Activated CD4-positive, alpha-beta memory T cell treated with anti-CD3 and anti-CD28 coated beads for 36 hours (primary cell): ENCODE measurements at places on chromosomes 13 and 19. TPM values are rescaled to one million over a fixed set of nuclear protein-coding genes. Genes with fewer than 3 reads are reported as not detected.
A peak's percentile ranks its signal among the peaks of the same experiment; 100 is the strongest.

GRCh38 chr13:20465218-20465879 lies 60.3 kb downstream of the CRYL1 start:
- DNase-seq = no peak
- H3K27me3 ChIP-seq = no peaks in the 10 kb centered on the region
- H3K27ac ChIP-seq = no peak overlapping the region
- no peak overlapping the region for H3K4me3 ChIP-seq
- no peaks in the 10 kb centered on the region for H3K36me3 ChIP-seq
- H3K4me1 ChIP-seq = peaks cover 23% of the 10 kb centered on the region

DNA sequence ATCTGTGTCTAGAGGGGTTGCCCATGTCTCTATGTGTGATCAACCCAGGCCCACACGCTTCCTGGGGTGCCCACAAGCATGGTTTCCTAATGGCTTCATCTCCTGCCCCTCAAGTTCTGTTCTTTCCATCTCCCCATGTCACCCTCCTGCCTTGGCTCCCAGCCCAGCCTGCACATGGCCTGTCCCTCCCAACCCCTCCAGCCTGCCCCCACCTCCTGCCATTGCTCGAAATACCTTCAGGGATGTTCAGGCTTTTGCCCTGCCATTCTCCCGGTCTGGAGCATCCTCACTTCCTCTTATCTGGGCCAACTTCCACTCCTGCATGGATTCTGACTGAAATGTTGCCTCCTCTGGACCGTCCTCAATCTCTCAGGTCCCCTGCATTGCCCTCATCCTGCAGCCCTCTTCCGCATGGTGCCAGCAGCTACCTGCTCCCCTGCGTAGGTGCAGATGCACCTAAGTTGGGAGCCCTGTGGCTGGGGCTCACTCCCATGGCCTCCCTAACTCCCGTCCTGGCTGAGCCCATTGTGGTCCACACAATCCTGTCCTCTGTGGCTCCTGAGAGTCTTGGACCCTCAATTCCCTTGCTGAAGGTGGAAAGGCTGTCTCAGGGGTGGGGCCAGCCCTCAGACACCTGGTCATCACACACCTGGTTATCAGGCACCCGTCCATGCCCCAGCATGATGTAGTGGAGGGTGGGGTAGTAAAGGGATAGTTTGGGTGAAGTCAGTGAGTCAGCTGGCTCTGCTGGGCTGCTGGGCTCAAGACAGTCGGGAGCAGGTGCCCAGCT lies 152.1 kb downstream of the URI1 start:
- H3K27me3 ChIP-seq = no peaks in the 10 kb centered on the region
- no peak overlapping the region for H3K27ac ChIP-seq
- DNase-seq = no peak
- no peaks in the 10 kb centered on the region for H3K36me3 ChIP-seq
- no peak overlapping the region for H3K4me3 ChIP-seq
- no peaks in the 10 kb centered on the region for H3K4me1 ChIP-seq

DNA sequence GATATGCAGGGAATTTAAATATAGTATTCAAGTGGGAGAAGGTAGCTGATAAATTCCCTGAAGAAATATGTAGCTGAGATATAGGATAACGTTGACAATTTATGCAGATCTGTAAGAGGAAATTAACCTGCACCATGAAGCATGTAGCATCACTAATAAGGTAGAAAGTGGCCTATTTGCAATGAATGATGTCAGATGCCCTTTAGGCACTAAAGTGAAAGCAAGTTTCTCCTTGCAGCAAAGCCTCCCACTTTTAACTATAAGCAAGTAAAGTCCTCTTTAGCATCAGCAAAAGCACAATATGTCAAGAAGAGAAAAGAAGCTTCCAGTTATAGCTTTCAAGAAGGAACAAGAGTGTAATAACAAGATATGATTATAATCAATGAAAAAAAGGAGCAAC lies 102.5 kb upstream of the SLITRK1 start:
- H3K4me1 ChIP-seq = no peaks in the 10 kb centered on the region
- no peaks in the 10 kb centered on the region for H3K36me3 ChIP-seq
- no peak overlapping the region for H3K4me3 ChIP-seq
- no peak overlapping the region for H3K27ac ChIP-seq

DMKN gene
- 2.1 TPM for total RNA-seq

IL4I1 gene
- 108 TPM for total RNA-seq

DNA sequence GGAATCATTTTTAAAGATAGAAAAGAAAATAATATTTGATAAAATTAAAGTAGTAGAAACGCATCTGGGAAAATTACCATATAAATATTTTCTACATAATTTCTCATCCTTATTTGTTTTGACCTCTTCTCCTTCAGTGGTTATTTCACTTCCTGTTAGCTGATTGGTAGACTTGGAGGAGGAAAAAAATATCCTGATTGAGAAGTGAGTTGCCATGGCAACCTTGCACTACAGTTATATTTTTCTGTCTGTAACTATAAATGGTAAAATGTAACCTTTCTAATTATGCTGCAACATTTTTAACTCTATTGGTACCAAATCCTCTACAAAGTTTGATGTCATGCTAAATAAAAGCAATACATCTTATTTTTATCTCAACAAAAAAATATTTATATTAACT lies 45.2 kb downstream of the SCEL start:
- H3K4me1 ChIP-seq = no peaks in the 10 kb centered on the region
- H3K27me3 ChIP-seq = peaks cover 18% of the 10 kb centered on the region
- no peak overlapping the region for H3K4me3 ChIP-seq
- DNase-seq = no peak
- no peaks in the 10 kb centered on the region for H3K36me3 ChIP-seq

KDELR1 gene
- 88.1 TPM for total RNA-seq

NANOS3 gene
- total RNA-seq = 2.7 TPM

CPB2 gene
- total RNA-seq = not detected

DNA sequence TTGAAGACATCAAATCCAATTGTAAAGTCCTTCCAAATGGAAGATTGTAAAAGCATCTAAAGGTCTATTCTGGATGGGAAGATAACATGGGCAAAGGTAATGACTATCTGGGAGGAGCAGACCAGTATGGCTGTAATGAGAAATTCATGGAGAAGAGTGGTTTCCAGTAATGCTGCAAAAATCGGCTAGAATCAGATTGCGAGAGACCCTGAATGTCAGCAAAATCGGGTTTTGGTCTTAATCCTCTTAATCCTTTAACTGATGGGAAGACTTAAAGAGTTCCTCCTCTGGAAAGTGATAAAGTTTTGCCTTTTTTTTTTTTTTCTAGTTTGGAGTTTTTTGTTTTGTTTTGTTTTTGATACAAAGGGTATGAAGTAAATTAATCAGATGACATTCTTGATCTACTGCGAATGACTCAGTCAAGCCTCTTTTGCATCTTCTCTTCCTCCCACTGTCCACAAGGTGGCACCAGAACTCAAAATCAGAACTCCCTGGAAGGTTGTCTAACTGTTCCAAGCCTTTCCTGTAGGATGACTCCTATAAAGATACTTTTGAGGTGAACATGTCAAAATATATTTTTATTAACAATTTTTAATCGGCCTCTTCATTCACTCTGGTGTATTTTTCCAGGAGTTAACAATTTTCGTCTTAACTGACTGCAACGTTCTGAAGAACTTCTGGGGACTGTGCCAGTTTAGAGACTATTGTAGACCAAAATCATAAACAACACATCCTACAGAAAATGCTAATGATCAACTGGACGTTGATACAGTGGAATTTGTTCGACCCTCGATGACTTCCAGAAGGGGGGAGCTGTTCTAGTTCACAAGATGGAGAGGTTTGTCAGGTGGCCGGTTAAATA lies 213.3 kb upstream of the MIR17HG start:
- no peak overlapping the region for H3K27ac ChIP-seq
- H3K36me3 ChIP-seq = no peaks in the 10 kb centered on the region
- DNase-seq = peak; percentile 30

NXNL1 gene
- not detected for total RNA-seq
